ENCODE measurements at places on chromosomes 5 and 9. TPM values are rescaled to one million over a fixed set of nuclear protein-coding genes. Genes with fewer than 3 reads are reported as not detected.

Gene BAAT
- total RNA-seq: 0.36 TPM

Gene DCAF12
- total RNA-seq: 18.7 TPM

DNA sequence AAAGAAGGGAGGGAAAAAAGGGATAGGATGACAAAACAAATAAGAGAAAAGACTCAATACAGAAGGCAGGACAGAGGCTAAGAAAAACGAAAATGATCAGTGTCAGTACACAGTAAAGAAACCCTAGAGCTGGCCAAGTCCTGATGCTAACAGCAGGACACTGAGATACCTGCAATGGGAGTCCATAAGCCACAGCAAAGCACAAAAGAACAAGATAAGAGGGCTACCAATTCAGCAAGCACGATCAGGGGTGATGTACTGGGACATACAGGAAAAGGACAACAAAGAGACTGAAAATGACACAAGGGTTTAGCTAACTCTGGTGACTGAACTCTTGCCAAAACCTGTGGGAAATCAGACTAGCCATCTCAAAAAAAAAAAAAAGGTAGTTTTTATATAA is 1072.6 kb upstream of the COX7C start:
- H3K27ac ChIP-seq: no peak overlapping the region
- no peak for DNase-seq
- H3K4me3 ChIP-seq: no peak overlapping the region
- no peaks in the 10 kb centered on the region for H3K36me3 ChIP-seq
- H3K4me1 ChIP-seq: no peaks in the 10 kb centered on the region

DNA sequence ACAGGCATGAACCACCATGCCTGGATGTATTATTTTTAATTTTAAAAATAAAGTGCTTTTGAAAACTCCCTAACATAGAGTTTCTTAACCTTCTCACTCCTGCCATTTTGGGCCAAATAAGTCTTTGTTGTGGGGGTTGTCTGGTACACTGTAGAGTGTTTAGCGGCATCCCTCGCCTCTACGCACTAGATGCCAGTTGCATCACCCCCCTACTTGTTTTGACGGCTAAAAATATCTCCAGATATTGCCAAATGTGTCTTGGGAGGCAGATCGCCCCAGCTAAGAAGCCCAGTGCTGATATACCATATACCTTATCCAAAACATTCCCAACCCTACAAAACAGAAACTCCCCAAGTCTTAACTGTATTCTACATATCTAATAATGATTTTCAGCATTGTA is 54.6 kb downstream of the SCAI start:
- no peak for DNase-seq
- H3K27ac ChIP-seq: no peak overlapping the region
- no peaks in the 10 kb centered on the region for H3K27me3 ChIP-seq
- H3K4me3 ChIP-seq: no peak overlapping the region
- no peaks in the 10 kb centered on the region for H3K4me1 ChIP-seq
- no peaks in the 10 kb centered on the region for H3K36me3 ChIP-seq

DNA sequence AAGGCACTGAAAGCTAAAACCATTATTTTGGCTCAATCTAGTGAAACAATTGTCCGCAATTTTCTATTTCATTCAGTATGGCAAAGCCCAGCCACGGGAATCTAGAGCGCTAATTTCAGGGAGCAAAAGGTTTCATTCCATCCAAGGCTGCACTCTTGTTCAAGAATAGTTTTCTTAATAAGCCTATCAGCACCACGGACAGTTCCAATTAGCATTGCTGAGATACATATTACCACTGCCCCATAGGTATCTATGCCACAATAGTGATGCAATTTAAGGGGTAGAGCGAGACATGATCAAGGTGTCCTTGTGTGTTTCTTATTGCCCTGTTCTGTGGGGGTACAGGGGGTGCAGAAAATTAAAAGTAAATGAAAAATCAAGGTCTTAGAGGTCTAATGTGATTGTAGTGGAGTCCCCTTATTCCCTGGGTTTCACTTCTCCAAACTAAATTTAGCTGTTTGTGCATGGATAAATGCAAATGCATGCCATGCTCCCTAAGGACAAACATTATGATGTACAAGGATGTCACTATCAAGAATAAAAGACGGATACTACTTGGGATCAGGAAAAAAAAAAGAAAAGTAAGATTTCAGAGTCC is 45.5 kb downstream of the SPOCK1 start:
- H3K36me3 ChIP-seq: no peaks in the 10 kb centered on the region
- H3K27ac ChIP-seq: no peak overlapping the region
- no peaks in the 10 kb centered on the region for H3K27me3 ChIP-seq
- no peak overlapping the region for H3K4me3 ChIP-seq

- H3K36me3 ChIP-seq: peaks cover 16% of the 10 kb centered on the region
- DNase-seq: no peak
- peak overlapping the region; percentile 75 for H3K4me3 ChIP-seq
- H3K4me1 ChIP-seq: peaks cover 13% of the 10 kb centered on the region
- peak overlapping the region; percentile 88 for H3K27ac ChIP-seq
Measured at GRCh38 chr9:93567271-93567959, 9.0 kb upstream of the PHF2 start.

DNA sequence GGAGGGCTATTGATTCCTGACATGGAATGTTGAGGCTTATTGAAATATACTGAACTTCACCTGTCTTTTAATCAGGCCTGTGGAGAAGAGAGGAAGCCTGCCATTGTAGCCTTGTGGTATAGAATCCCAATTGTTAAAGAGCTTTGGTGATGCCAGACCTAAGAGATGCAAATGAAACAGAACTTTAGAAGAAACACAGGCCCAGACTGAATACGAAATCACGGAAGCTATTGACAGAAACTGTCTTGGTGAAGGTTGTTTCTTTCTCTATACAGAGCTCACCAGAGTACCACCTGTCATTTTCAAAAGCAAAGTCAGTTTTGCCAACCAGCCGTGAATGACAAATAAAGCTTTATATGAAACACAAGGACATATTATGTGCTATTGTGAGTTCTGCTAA is 660.3 kb downstream of the ISL1 start:
- no peak overlapping the region for H3K27ac ChIP-seq
- DNase-seq: no peak
- no peak overlapping the region for H3K4me3 ChIP-seq
- no peaks in the 10 kb centered on the region for H3K36me3 ChIP-seq

DNA sequence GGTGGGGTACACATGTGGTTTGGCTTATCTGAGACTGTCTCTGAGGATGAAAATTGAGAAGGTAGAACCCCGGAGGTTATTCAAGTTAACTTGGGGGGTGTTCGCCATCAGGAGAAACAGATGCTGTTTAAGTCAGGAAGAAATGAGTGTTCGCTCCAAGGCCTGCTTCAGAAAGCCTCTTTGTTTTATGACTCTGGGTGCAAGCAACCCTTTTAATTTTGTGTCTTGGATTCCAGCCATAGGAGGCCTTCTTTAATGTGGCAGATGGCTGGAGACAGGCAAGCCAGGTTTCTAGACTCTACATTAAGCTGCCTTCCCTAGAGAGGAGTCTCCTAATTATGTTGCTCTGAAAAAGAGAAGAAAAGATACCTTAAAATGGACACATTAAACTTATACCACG is 4.2 kb upstream of the SMAD5 start:
- no peaks in the 10 kb centered on the region for H3K4me1 ChIP-seq
- no peak for DNase-seq
- no peak overlapping the region for H3K27ac ChIP-seq
- no peaks in the 10 kb centered on the region for H3K36me3 ChIP-seq
- no peak overlapping the region for H3K4me3 ChIP-seq

GRCh38 chr5:158701007-158701391 is 398.7 kb downstream of the EBF1 start:
- no peak for DNase-seq
- no peaks in the 10 kb centered on the region for H3K4me1 ChIP-seq
- H3K27me3 ChIP-seq: no peaks in the 10 kb centered on the region
- no peaks in the 10 kb centered on the region for H3K36me3 ChIP-seq
- H3K27ac ChIP-seq: no peak overlapping the region

- peaks cover 21% of the 10 kb centered on the region for H3K27me3 ChIP-seq
- H3K4me3 ChIP-seq: no peak overlapping the region
- no peaks in the 10 kb centered on the region for H3K4me1 ChIP-seq
- no peak overlapping the region for H3K27ac ChIP-seq
Measured at GRCh38 chr9:92798358-92798757, 33.7 kb upstream of the BICD2 start.

GRCh38 chr5:18772475-18772874 is 1138.2 kb downstream of the TAF11L14 start:
- H3K4me1 ChIP-seq: no peaks in the 10 kb centered on the region
- H3K27ac ChIP-seq: no peak overlapping the region
- H3K36me3 ChIP-seq: no peaks in the 10 kb centered on the region
- DNase-seq: no peak
- no peaks in the 10 kb centered on the region for H3K27me3 ChIP-seq

DNA sequence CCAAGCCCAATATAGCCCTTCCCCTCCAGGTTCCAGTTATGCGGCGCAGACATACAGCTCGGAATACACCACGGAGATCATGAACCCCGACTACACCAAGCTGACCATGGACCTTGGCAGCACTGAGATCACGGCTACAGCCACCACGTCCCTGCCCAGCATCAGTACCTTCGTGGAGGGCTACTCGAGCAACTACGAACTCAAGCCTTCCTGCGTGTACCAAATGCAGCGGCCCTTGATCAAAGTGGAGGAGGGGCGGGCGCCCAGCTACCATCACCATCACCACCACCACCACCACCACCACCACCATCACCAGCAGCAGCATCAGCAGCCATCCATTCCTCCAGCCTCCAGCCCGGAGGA is 6.3 kb downstream of the NR4A3 start:
- no peak overlapping the region for H3K4me3 ChIP-seq
- H3K4me1 ChIP-seq: peaks cover 28% of the 10 kb centered on the region
- no peak for DNase-seq
- no peaks in the 10 kb centered on the region for H3K36me3 ChIP-seq

- peak; percentile 84 for DNase-seq
- H3K27me3 ChIP-seq: no peaks in the 10 kb centered on the region
- peaks cover 22% of the 10 kb centered on the region for H3K4me1 ChIP-seq
Measured at GRCh38 chr5:100903039-100903887, at the start of gene ST8SIA4. Gene ST8SIA4, minus strand, starts transcription at chr5:100903282. Its CDS starts 327 bp downstream, at chr5:100902955.

- H3K27ac ChIP-seq: no peak overlapping the region
- H3K4me3 ChIP-seq: no peak overlapping the region
- DNase-seq: no peak
- H3K4me1 ChIP-seq: no peaks in the 10 kb centered on the region
- peaks cover 6% of the 10 kb centered on the region for H3K27me3 ChIP-seq
Measured at GRCh38 chr5:168596927-168597326, 17.8 kb upstream of the PANK3 start.

- no peak overlapping the region for H3K27ac ChIP-seq
- H3K27me3 ChIP-seq: no peaks in the 10 kb centered on the region
- H3K4me3 ChIP-seq: peak overlapping the region; percentile 68
- peak; percentile 25 for DNase-seq
- peaks cover 3% of the 10 kb centered on the region for H3K36me3 ChIP-seq
Measured at GRCh38 chr9:126499005-126499910, 114.5 kb upstream of the LMX1B start.

- H3K4me1 ChIP-seq: no peaks in the 10 kb centered on the region
- H3K27ac ChIP-seq: no peak overlapping the region
- no peaks in the 10 kb centered on the region for H3K27me3 ChIP-seq
Measured at GRCh38 chr5:71751422-71751821, 32.3 kb downstream of the CARTPT start.

- no peaks in the 10 kb centered on the region for H3K27me3 ChIP-seq
- H3K4me1 ChIP-seq: no peaks in the 10 kb centered on the region
- no peak overlapping the region for H3K4me3 ChIP-seq
- H3K27ac ChIP-seq: no peak overlapping the region
Measured at GRCh38 chr5:43839218-43839617, 236.2 kb downstream of the NNT start.

GRCh38 chr9:134214766-134215419 is 50.5 kb upstream of the RNU6ATAC start:
- no peaks in the 10 kb centered on the region for H3K4me1 ChIP-seq
- no peak overlapping the region for H3K4me3 ChIP-seq
- DNase-seq: no peak
- H3K27ac ChIP-seq: no peak overlapping the region
- H3K36me3 ChIP-seq: no peaks in the 10 kb centered on the region
